AG04450 (cell line): ENCODE measurements at places on chromosomes 7 and 10.
A peak's percentile ranks its signal among the peaks of the same experiment; 100 is the strongest.

DNA sequence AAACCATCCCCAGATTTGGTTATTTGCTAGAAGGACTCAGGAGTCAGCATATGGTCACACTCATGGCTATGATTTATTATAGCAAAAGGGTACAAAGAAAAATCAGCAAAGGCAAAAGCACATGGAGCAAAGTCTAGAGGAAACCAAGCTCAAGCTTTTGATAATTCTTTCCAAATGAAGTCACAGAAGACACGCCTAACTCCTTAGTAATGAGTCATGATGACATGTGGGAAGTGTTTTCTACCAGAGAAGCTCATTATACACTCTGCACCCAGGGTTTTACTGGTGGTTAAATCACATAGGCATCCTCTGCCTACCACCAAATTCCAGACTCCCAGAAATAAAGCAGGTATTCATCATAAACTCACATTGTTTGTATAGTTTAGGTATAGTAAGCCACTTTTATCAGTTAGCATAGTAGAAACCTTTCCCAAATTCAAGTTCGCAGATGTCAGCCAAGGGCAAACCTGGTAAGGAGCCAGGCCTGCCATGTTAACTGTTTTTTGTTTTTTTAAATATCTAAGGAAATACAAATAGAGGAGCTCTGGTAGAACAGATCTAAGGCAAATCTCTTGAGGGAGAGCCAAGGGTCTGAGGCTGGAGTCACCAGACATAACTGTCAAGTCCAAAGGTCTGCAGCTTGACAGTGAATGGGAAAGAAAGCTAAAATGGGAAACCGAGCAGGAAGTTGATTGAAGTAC lies 15.4 kb upstream of the HIBADH start:
- peak; percentile 80 for DNase-seq

- DNase-seq: no peak
These were observed 42.7 kb upstream of the LOXL4 start for GRCh38 chr10:98310701-98311100.

- DNase-seq: no peak
These were observed 224.7 kb downstream of the HECW1 start for GRCh38 chr7:43337191-43337590.

GRCh38 chr10:63700631-63701156 lies 179.5 kb downstream of the REEP3 start:
- DNase-seq: no peak

DNA sequence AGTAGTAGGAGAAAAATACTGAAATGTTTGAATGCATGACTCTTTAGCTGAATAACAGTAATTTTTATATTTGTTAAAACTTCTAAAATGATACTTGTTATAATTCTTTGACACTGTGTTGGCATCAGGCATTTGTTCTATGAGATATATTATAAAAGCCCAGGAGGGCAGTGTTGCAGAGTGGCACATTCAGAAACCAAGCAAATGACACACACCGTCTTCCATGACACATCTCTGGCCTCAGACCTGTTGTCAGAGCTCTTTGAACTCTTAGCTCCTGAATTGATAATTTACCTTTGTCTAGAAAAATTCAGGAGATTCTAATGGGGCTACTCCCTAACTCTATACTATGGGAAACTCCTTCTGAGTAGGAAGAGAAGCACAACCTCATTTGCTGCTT lies 62.4 kb upstream of the MDFIC start:
- no peak for DNase-seq

GRCh38 chr10:76839276-76839675 lies 798.3 kb downstream of the KCNMA1 start:
- DNase-seq: no peak

DNA sequence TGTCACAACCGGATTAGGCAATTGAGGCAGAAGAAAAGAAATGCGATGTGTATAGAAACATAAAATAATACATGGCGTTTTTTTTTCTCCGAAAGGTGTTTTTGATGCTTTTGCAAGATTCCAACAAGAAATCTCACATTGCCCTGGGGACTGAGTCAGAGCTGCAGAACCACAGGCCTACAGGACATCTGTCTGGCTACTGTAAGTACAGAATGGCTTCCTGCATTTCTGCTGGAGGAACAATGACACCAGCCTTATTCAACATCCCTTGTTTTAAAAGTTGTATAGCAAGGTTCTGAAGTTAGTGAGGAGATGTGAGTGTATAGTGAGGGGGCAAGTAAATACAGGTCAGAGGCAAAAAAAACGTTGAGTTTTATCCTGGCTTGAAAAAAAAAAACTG lies 256.4 kb downstream of the ABCA13 start:
- DNase-seq: no peak

DNA sequence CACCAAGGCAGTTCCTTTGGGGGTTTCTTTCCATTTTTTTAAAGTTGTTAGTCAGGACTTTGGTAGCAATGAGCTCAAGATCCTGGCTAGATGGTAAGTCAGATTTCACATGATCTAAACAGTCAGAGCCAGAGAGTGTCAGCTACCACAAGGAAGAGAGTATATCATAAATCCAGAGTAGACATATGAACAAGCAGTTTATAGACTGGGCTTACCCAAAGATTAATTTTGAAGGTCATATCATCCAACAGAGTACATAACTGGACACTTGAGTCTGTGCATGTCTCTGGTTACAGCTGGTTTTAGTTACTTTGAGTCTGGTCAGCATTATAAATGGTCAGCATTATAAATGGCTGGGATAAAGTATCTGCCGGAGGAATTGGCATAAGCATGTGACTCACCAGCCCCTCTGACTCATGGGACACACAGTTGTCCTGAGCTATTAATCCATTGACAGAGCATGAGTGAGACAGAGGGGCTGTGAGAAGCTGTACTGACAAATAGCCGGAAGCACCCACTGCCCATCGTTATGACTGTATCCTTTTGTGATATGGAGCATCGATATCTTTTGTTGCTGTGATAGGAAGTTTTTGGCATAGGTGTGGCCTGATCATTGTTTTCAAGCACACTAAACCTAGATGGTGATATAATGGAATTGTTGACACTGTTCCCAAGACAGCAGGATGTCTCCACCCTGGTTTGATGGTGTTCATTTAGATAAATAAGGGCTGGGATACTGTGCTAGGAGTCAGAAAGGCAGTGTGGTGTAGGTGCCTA lies 19.3 kb downstream of the PPP1R3C start:
- DNase-seq: peak; percentile 89

GRCh38 chr10:5992398-5992797 lies 15.1 kb upstream of the IL15RA start:
- DNase-seq: no peak

DNA sequence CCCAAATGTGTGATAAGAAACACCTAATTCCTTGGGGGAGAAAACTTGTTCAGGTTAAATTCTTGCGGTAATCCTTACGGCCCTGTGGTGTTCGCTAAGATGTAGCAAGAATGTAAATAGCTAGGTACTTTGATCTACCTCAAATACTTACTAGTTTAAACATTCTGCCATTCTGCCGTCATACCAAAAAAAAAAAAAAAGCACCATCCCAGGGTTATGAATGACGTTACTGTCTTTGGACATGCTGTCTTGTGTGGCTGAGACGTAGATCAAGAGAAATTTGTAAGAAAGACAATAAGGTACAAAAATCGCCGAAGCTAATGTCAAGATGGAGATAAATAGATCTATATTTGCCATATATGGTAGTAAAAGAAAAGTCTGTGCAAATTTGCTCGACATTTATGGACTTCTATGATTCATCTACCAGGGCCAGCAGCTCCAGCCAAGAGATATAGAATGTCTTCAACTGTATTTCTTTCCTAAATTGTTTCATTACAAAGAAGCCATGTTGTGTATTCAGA lies 195.6 kb downstream of the CUX1 start:
- peak; percentile 43 for DNase-seq

DNA sequence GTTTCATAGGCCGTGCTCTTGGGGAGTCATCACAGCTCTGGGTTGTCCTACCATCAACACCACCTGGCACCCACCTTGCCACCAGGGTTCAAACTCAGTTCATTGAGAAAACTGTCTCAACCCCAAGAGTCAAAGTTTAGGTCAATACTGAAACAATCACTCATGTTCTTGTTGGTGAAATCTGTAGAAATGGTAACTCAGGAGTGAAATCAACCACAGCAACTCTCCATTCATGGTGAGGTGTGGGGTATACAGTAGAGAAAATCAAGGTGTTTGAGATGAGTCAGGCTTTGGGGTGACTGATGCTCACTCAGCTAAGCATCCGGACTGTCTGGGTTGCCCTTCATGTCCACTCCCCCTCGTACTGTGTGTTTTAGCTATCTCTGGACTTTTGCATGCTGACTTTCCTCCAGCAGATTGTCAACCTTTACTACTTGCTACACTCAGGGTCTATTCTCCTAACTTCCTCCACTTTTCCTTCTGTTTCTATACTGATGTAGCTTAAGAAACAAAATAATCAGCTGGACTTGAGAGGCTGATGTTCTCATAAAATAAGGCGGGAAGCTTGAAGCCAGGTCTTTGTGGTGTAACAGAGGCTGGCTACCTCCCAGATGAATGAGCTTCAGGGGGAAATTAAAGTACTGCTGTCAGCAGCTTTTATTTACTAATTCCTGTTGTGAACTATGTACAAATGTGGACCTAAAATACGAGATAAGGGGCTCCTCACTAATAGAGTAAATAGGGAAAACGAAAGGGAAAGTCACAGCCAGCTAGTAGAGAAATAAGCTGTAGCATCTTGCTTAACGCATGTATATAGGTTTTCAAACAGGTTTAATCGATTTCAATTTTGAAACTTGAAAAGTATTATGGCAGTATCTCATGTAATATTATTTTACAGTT lies 173.6 kb upstream of the AKR1E2 start:
- DNase-seq: no peak

DNA sequence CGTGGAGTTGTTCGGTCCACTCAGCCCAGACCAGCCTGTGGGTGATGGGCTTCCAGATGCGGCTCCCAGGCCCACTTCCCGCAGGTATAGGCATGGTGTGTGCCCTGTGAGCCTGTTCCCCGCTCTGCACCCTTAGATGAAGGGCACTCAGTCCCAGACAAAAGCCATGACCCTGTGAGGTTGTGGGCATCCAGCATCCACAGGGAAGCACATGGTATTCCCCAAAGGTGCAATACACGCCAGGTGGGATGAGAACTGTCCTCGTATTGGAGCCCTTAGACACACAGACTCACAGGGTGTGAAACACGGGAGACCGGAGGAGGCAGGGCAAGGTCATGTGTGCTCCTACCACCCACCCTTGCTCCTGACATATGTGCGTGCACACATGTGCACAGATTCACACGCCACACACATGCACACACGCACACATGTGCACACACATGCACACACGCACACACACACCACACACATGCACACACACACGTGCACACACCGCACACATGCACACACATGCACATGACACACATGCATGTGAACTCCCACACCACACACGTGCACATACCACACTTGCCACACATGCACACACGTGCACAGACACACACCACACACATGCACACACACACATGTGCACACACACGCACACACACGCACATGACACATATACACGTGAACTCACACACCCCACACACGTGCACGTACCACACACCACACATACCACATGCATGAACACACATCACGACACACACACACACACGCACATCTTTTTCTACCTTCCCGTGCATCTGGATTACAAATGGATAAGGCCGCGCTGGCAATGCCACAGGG lies 319.4 kb downstream of the WDR37 start:
- DNase-seq: no peak

DNA sequence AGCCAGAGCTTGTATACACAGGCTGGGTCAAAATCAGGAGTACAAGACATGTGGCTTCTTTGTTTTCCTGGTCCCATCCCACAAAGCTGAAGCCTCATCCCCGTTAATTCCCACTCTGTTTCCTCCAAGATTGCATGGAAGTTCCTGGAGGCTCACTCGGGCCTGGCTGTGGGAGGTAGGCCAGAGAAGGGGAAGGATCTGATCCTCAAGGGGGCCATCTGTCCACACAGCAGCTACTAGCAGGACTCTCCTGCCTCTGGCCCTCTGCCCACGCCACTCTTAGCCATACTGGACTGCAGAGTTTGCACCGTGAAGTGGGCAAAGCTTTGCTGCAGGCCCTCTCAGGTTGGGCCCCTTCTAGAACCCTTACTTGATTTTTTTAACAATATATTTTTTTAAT lies 160.6 kb downstream of the FGFR2 start:
- DNase-seq: no peak

DNA sequence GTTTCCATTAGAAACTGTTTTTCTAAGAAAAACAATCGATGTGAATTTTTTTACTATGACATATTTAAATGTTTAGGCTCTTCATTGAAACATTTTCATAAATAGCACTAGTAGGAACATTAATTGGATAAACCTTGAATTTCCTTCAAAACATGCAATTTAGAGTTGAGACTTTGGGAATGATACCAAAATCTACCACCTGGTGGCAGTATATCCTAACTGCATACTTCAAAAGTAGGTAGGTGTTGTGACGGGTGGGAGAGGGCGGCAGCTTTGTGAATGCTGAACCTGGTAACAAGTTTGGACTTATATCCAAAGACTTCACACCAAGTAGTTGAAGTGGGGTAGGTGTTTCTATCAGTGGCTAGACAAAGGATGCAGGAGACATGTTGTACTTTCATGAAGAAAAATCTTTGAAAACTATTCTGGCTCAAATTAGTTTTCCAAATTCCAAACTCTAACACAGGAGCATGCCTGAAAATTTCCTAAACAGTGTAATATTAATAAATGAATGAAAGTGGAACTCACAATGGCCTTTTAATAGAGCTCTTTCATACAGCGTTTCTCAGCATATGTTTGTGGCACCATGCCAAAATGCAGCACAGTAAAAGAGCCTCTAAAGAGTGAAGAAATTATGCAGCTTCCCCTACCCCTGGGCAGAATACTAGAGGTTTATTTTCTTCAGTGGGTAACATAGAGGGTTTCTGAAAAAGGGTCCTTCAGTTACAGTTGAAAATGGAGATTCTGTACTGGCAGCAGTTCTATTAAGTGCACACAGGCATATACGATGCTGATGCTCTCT lies 201.0 kb upstream of the TPK1 start:
- DNase-seq: no peak

DNA sequence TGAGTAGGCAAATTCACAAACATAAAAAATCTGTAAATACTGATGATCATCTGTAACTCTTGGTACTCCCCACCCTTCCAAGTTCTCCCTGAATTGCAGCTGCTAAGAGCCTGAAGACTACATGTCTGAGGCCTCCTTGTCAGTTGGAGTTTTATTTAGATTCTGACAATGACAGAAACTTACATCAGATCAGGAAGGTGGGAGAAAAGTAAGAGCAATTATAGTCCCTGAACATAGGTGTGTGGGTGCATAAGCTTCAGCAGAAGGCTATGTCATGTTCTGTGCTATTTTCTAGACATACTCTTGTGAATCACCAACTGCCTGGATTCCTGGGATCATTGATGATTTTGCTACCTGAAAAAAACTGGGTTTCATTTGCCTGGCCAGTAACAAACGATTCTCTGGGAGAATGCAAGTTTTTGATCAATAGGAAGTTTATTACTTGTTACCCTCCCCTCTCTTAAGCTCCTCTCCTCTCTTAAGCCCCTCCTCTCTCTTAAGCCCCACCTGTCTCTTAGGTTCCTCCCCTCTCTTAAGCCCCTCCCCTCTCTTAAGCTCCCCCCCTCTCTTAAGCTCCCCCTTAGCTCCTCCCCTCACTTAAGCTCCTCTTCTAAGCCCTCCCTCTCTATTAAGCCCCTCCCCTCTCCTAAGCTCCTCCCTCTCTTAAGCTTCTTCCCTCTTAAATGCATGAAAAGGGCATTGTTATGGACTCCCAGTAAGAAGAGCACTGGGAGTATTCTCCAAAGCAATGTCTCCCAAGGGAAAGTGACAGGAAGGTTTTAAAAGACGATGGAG lies 1183.4 kb upstream of the AUTS2 start:
- DNase-seq: no peak
